ENCODE measurements at places on chromosomes 2 and 18. TPM values are rescaled to one million over a fixed set of nuclear protein-coding genes. Genes with fewer than 3 reads are reported as not detected.

The AQP12B gene
- total RNA-seq, result not detected

The TBC1D8 gene
- total RNA-seq, result 8.7 TPM

The CREB1 gene
- total RNA-seq, result 107 TPM

The FABP1 gene
- total RNA-seq, result not detected

The KYNU gene
- 3.6 TPM for total RNA-seq

The SH3RF3 gene
- 0.23 TPM for total RNA-seq

The HOXD13 gene
- not detected for total RNA-seq

All from natural killer cell (primary cell).